Fibroblast of the conjunctiva (primary cell): ENCODE measurements at places on chromosomes 6 and 20.

DNA sequence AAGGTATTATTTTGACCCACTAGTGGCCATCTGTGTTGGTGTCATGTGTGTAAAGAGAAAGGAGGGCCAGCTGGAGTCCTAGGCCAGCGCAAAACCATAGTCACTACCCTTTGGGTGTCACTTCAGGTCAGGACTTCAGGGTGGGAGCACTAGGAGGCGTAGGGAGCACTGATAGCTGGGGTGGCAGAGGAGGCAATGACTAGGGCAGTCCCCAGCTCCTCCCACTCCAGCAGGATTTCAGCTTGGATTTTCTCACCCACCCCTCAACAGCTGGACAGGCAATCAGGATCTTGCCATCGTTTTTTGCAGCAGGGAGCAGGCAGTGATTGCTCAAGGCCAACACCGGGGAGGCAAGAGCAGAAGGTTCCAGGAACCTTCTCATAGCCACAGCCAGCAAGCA lies 4.2 kb upstream of the HLA-DOA start:
- DNase-seq = no peak

DNA sequence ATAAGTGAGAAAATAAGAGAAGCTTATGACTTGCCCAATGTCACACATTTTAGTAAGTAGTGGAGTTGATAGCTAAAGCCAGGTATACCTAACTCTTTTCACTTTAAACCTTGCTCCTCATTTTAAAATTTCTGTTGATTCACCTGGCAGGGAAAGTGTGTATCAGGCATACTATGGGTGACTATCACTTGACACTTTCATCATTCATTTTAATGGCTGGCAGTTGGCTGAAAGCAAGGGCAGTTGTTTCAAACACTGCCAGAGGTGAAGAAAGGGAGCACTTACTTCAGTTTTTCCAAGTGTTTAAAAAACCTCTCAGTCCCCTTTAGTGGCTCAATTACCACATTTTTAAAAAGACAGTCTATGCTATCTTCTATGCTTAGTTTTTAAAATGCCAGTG lies 78.2 kb upstream of the EMILIN3 start:
- DNase-seq = no peak

GRCh38 chr6:2781685-2782355 lies 16.6 kb downstream of the WRNIP1 start:
- DNase-seq = no peak

DNA sequence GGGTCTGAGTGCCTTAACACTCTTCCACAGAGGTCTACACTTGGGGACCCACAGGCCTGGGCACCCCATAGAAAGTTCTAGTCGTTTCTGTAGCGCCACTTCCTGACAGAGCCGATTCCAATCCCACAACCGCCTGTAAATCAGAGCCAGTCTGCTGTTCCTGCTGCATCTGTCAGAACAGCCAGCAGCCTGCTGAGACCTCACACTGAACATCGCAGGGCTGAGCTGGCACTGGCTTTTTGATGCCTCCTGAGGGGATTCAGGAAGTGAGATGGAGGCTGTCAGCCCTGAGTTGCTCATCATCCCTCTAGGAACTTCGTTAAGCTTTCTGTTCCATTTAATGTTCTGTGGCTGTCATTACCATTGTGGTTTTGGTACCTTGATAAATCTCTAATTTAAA lies 48.9 kb downstream of the DCBLD1 start:
- DNase-seq = no peak

- no peak for DNase-seq
Observed at GRCh38 chr6:116335612-116336215, 35.0 kb upstream of the DSE start.

DNA sequence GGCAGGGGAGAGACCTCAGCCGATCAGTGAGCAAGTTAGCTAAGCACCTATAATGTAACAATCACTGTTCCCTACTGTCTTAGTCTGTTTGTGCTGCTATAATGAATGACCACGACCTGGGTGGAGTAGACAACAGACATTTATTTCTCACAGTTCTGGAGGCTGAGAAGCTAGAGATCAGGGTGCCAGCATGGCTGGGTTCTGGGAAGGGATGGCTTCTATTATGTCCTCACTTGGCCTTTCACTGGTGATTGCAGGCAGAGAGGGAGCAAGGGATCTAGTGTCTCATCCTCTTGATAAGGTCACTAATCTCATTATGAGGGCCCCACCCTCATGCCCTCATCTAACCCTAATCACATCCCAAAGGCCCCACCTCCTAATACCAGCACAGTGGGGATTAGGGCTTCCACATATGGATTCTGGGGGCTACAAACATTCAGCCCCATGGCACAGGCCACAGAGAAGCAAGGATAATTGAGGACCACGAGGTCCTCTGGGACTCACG lies 162.5 kb downstream of the CD83 start:
- DNase-seq = no peak

DNA sequence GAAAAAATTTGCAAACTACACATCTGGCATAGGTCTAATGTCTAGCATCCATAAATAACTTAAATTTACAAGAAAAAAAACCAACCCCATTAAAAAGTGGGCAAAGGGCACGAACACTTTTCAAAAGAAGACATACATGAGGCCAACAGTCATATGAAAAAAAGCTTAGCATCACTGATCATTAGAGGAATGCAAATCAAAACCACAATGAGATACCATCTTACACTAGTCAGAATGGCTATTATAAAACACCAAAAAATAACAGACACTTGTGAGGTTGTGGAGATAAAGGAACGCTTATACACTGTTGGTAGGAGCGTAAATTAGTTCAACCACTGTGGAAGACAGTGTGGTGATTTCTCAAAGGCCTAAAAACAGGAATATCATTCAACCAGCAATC lies 33.7 kb upstream of the EPB41L2 start:
- no peak for DNase-seq

- DNase-seq = no peak
Observed at GRCh38 chr20:39878809-39879208, 810.2 kb downstream of the MAFB start.

DNA sequence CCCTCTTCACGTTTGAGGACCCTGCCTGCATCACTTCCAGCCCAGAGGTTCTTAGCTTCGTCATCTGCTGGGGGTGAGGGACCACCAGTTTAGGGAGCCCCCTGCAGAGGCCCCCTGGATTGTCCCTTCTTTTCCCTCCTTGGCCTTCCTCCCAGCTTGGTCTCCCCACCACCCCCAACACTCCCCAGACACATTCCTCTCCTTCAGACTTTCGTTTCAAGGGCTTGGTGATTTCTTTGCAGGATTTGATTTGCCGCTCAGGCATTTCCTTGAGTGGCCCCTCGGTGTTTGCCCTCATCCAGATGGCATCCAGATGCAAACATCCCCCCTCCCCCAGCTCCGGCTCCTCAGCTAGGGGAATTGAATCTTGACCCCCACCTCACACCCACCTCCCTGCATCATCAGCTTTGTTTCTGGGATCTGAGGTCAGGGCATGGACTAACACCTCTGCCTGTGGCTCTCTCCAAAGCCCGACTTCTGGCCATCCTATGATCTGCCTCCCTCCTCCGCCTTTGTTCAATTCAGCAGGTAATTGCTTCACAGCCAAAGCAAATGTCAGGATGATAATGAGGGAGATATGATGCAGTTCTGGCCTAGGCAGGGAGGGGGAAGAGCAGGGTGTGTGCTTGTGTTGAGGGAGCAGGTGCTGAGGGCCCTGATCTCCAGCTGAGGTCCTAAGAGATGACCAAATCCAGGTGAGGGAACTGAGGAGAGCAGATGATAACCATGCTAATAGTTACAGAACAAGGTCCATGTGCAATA lies 141.5 kb downstream of the VEGFA start:
- no peak for DNase-seq

DNA sequence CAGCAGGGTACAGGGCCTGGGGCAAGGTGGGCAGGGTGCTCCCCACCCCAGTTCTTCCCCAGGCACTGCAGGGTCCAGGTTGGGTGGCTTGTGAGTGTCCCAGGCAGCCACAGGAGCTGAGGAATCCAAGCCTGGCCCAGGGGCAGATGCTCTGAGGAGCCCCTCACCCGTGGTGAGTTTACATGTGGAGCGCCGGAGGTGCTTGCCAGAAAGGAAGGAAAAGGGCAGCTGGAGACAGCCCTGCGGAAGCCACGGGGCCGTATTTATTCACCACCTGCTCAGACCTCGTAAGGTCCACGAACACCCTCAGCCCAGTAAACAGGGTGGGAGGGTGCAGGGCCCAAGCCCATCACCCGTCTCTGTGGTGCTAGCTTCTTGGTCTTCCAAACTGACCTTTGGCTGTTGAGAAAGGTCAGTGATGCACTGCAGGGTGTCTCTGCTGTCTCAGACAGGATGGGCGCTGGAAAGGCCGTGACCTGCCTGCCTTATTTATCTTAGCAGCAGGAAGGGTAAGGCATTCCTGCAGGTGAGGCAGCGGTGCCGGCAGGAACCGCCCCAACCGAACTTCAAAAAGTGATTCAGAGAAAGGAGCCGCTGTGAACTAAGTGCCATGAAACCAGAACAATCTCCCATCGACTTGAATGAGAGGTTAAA lies 4.0 kb upstream of the FRMD1 start:
- DNase-seq = no peak

- no peak for DNase-seq
Observed at GRCh38 chr6:46302816-46303215, 132.0 kb upstream of the ENPP5 start.

- no peak for DNase-seq
Observed at GRCh38 chr20:59819496-59820203, 113.8 kb downstream of the SYCP2 start.

GRCh38 chr20:58714340-58714922 lies 21.8 kb downstream of the NPEPL1 start:
- DNase-seq = no peak

DNA sequence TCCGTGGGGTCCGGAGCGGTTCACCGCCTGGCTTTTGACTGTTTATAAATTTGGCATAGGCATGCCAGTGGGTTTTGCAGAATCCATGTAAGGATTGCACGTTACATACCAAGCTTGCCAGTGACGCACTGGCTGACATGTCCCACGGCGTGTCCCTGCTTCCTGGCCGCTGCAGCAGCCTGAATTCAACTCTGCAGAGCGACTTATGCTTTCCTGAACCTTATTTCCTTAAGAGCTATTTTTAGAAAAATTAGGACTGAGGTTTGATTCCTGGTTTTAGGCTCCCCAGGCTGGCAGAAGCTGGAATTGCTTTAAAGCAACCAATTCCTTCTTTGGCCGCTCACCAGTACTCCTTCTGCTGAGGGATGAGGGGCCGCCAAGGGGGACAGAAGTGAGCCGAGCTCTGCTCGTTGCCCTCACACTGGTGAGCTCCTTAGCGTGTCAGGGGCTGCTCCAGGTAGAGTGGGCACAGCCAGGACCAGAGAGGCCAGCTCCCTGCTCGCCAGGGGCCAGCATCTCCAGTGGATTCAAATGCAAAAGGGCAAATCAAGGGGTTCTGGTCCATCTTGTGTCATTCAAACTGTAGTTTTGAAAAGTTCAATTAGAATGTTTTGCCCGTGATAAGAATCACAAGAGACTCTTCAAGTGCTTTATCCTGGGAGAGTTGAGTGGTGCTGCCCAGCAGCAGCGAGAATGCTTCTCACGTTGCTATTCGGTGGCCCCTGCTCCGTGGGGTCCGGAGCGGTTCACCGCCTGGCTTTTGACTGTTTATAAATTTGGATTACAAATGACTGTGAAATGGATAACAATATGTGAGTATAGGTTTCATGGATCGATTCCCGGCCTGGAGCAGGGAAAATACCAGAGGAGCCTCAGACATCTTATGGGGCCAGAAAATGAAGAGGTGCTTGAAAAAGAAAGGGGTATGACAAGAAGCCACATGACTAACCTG lies 17.5 kb upstream of the IRF4 start:
- DNase-seq = no peak

- no peak for DNase-seq
Observed at GRCh38 chr6:156789081-156789943, 12.1 kb downstream of the ARID1B start.

- no peak for DNase-seq
Observed at GRCh38 chr6:98958776-98959175, 11.0 kb upstream of the FBXL4 start.

DNA sequence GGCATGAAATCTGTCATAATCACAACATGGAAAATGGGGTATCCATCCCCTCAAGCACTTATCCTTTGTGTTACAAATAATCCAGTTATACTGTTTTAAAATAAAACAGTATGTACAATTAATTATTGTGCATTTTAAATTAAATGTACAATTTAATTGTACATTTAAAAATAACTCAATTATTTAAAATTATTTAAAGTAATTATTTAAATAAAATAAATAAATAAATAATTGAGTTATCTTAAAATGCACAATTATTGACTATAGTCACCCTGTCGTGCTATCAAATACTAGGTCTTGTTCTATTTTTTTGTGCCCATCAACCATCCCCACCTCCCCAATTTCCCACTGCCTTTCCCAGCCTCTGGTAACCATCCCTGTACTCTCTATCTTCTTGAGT lies 66.9 kb upstream of the KCNG1 start:
- DNase-seq = no peak

- peak; percentile 17 for DNase-seq
Observed at GRCh38 chr6:14440940-14441781, 323.6 kb downstream of the CD83 start.

DNA sequence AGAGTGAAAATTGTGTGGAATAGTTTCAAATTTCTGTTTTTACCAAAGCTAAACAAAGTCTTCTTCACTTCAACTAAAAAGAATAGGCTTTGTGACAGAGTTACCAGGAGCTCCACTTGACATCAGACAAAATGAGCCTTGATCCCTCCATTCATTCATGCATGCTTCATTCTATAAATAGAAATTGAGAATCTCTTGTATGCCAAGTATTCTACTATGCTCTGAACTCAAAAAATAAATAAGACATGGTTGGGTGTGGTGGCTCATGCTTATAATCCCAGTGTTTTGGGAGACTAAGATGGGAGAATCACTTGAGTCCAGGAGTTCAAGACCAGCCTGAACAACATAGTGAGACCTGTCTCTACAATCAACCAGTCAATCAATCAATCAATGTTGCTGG lies 236.6 kb upstream of the FAM83B start:
- no peak for DNase-seq

GRCh38 chr6:14889188-14889587 lies 356.7 kb upstream of the JARID2 start:
- DNase-seq = no peak

DNA sequence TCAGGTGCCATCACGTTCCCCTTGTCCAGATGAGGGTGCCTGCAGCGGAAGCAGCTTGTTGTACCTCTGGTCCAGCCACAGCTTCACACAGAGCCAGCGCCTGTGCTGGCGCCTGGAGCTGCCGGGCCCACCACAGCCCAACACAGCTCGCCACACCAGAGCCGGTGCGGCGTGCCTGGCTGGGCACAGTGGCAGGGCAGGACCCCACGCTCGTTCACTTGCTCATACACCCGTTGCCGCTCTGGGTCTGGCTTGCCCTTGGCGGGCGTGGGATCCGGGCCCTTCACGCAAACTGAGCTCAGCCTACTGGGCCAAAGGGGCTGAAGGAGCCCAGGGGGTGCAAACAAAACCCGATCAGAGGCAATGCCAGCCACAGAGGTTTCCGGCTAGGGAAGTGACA lies 492.5 kb upstream of the MANEA start:
- DNase-seq = no peak
